ENCODE measurements at places on chromosomes 3 and 15.

GRCh38 chr15:68606375-68606774, 27.6 kb downstream of the CORO2B start:
- no peak for DNase-seq

DNA sequence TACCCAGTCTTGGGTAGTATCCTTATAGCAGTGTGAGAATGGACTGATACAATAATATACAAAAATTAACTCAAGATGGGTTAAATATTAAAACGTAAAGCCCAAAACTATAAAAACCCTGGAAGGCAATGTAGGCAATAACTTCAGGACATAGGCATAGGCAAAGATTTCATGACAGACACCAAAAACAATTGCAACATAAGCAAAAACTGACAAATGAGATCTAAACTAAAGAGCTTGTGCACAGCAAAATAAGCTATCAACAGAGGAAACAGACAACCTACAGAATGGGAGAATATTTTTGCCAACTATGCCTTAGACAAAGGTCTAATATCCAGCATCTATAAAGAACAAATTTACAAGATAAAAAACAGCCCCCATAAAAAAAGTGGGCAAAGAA, 204.8 kb upstream of the CCDC54 start:
- DNase-seq: no peak

- no peak for DNase-seq
Measured at GRCh38 chr3:58151637-58152036, 59.1 kb downstream of the DNASE1L3 start.

DNA sequence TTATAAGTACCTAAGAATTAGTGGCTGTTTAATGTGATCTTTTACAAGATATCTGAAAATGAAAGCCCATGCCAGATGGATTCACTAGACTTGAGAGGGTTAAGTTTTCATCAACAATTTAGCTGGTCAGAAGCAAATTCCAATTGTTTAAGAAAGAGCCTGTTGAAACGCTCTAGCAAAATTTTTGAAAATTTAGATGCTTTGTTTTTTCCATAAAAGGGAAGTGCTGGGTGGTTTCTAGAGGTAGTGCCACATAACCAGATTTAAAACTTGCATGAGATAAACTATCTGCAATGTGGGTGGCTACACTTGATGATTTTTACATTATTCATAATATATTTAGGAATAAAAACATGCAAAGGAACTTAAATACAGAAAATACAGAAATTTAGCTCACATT, 48.5 kb upstream of the SKIL start:
- DNase-seq: no peak

DNA sequence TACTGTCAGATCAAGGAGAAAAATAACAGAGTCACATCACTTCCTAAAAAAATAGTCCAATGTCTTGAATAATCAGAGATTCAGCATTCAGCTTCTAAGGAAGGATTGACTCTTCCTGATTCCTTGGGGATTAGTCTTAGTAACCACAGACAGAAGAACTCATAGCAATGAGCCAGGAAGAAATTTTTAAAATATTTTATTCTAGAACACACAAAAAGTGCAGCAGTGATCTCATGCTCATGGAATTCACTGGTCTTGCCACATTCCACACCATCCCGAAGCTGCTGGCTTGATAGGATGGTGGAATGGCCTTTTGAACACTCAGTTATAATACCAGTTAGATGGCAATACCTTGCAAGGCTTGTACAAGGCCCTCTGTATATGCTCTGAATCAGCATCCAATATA, 43.0 kb upstream of the ABI3BP start:
- no peak for DNase-seq

- no peak for DNase-seq
Measured at GRCh38 chr15:80508783-80509182, 104.6 kb downstream of the ARNT2 start.

- DNase-seq: no peak
Measured at GRCh38 chr15:74024687-74025086, 30.2 kb downstream of the PML start.

DNA sequence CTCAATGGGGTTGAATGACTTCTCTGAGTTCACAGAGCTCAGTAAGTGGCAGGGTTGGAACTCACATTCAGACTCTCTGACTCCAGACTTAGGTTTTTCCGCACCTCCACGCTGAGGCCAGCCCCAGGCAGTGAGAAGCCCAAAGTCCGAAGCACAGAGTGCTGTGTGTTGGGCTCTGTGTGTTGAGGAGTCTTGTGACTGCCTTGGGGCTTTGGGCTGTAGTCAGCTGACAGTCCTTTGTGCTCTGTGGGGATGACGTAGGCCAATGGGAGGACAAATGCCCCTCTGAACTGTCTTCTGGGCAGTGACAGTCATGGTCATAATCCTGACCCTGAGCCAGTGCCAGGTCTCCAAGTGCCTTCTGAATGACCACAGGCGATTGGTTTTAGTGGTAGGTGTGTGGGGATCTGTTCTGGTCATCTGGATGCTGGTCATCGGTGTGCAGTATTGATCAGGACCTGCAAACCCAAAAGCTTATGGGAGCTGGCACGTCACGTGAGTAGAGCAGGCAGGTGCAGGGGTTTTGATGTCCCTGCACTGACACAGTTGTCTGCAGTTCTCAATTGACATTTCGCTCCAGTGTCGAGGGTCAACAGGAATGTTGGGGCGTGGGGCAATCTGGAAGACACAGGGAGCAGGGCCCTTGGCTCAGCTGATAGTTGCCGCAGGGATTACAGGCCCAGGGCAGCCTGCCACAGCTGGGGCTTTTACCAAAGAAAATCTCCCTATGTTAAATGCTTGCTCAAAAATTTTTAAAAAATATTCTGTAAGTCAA, 45.3 kb downstream of the CAPN3 start:
- no peak for DNase-seq

DNA sequence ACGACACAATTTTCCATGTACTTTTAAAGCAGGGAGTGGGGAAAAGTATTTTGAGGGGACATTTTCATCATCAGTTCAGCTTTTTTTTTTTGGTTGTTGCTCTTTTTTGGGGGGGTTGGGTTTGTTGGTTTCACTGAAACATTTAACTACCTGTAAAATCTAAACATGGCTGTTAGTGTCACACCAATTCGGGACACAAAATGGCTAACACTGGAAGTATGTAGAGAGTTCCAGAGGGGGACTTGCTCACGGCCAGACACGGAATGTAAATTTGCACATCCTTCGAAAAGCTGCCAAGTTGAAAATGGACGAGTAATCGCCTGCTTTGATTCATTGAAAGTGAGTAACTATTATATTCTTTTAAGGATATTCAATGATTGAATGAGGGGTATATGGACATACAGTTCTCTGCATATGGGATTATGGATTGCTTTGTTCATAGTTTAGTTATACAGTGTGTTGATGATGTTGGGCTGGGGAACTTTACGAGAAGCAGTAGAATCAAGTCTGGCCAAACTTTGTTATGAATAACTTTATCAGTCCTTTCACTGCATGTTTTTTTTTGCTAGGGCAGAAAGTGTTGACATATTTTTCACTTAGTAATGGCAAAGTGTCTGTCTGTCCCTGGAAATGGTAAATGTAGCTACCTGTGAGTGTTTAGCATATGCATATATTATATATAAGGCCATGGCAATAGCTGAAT, 31.5 kb downstream of the MBNL1 start:
- DNase-seq: no peak

- no peak for DNase-seq
Measured at GRCh38 chr3:16468002-16468335, 45.5 kb downstream of the RFTN1 start.

DNA sequence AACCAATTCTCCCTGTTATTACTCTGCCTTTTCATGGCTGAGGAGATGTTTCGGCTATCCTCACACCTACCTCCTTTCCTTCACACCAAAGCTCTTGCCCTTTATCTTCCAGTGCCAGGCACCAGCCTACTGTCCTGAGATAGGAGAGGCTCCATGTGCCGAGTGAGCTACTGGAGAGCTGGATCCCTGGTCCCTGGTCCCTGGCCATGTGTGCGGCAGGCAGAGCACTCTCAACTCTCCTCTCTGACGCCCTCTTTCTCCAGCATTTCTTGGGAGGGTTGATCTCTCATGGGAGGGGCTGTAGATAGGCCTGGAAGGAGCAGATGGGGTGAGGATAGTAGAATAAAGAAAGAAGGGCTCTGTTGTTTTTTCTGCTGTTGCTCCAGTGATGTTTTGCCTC, 277.1 kb upstream of the UMPS start:
- no peak for DNase-seq

DNA sequence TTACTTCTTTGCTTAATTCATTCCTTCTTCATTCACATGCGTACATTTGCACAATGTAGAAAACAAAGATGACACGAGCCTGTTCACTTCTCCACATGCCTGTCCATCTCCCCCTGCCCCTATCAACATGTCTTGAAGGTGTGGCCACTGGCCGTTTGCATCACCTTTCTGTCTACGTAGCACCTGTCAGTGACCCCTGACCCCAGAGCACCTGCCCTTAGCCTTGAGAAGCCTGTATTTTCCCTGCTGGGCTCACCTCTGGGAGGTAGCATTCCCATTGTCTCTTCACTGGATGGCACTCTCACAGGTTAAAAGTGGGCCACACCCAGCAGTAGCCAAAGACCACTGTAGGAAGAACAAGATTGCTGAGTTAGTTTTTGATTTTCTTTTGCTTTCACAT, 234.1 kb downstream of the THSD4 start:
- no peak for DNase-seq

GRCh38 chr3:189947948-189948723, 172.6 kb downstream of the P3H2 start:
- no peak for DNase-seq

DNA sequence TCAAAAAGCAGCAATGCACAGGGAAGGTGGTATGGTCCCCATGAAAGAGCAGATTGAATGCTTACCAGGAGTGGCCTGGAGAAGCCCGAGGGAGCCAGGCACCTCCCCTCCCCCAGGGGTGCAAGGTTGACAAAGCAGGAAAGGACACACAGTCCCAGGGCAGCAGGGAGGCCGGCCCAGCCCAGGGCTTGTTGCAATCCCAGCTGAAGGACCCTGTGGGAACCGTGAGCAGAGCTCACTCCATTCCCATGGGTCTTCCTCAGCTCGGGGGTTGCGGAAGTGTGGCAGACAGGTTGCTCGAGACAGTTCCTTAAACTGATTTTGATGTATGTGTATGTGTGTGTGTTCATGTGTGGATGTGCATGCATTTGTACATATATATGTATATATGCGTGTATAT, 15.8 kb downstream of the UROC1 start:
- no peak for DNase-seq

GRCh38 chr15:72509484-72509883, 35.4 kb downstream of the ARIH1 start:
- no peak for DNase-seq

DNA sequence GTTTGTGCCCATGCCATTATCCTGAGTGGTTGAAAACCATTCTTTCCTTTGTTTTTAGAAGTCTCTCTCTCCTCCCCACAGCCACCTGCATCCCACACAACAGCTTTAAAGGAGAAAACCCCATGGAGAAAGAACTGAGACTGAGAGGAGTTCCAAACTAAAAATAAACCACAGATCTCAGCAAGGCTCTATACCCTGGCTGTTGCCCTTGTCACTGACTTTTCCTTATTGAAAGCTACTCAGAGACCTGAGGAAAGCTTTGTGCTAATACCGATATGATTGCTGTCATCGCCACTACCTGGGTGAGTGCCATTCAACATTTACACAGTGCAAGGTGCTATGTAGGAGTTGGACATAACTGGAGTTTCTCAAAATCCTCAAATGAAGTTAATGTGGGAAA, 55.5 kb upstream of the RASGRP1 start:
- no peak for DNase-seq
